ENCODE measurements at places on chromosomes 11 and 22.

GRCh38 chr11:26142891-26143290, 189.0 kb upstream of the ANO3 start:
- DNase-seq, result no peak

- no peak for DNase-seq
Measured at GRCh38 chr11:7473717-7474116, 11.6 kb upstream of the OLFML1 start.

DNA sequence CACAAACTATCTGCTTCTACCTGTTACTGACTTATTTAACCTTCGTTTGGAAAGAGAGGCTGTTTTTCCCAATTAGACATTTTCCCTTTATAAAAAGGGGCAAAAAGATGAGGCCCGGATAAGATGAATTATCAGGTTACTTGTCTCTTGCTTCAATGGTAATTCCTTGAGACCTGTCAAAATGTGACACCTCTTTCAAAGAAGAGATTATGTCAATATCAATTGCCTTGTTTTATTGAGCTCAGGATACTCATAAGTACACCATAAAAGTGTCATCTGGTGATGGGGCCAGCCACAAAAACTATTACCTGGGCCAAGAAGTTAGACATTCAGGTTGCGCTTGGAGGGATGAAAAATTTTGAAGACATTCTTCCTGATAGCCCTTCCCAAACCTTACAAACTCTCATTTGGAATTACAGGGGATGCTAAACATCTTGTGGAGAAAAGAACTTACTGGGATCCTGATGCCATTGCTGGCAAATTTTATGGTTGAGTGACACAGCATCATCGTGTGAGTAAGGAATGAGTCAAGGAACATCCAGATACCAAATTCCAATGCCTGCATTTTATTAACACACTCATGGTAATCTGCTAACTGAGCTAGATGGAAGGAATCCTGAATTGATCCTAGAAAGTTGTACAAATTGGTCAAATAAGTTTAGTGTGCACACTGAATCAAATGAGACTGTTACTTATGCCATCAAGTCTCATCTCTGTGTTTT, 1071.2 kb downstream of the LRRC4C start:
- no peak for DNase-seq

- no peak for DNase-seq
Measured at GRCh38 chr11:33454264-33454663, 197.1 kb downstream of the HIPK3 start.

GRCh38 chr11:64831411-64831891, 13.0 kb downstream of the CDC42BPG start:
- no peak for DNase-seq

- DNase-seq, result no peak
Measured at GRCh38 chr22:43428005-43428485, 16.2 kb downstream of the MPPED1 start.

GRCh38 chr11:116427337-116427902, 345.4 kb downstream of the BUD13 start:
- DNase-seq, result no peak

GRCh38 chr22:48819961-48820360, 1007.7 kb downstream of the BRD1 start:
- DNase-seq, result no peak

- DNase-seq, result no peak
Measured at GRCh38 chr11:102325088-102325487, 7.8 kb downstream of the BIRC3 start.
